ENCODE measurements at places on chromosomes 7 and 10.
A peak's percentile ranks its signal among the peaks of the same experiment; 100 is the strongest.

- no peak for DNase-seq
These were observed 8.4 kb upstream of the PFKFB3 start for GRCh38 chr10:6194311-6194710.

GRCh38 chr10:7090529-7090928 is 320.3 kb downstream of the SFMBT2 start:
- no peak for DNase-seq

- DNase-seq = no peak
These were observed 121.5 kb upstream of the FZD1 start for GRCh38 chr7:91142743-91143142.

GRCh38 chr10:62639144-62639543 is 165.4 kb upstream of the ADO start:
- no peak for DNase-seq

DNA sequence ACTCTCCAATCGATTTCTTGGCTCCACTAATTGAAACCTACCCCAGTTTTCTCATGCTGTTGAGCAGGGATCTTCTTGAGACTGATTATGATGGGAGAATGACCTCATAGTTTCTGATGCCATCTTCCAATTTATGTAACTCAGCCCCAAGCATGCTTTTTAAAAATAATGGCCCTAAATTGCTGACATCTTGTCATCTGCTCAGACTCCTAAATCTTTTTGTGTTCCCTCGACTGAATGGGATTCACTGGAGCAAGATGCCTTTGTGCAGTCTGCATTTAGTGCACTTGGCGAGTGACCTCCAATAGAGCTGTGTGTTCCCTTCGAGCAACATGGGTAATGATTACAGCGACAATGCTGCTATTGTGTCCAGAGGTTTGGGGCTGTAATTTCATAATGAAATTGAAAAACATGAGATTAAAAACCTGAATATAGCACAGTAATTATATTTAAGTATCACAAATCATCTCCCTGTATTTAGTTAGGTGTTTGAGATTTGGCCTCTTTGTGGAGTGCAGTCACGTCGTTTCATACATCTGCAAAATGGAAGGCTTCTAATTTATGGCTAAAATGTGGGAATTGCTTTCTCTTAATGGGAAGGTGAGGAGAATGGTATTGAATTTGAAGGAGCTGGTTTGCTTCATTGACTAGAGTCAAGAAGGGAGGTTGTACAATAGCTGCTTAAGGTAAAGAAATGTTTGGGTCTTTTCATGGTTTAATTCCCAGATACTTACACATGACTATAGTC is 192.9 kb downstream of the AUTS2 start:
- no peak for DNase-seq

DNA sequence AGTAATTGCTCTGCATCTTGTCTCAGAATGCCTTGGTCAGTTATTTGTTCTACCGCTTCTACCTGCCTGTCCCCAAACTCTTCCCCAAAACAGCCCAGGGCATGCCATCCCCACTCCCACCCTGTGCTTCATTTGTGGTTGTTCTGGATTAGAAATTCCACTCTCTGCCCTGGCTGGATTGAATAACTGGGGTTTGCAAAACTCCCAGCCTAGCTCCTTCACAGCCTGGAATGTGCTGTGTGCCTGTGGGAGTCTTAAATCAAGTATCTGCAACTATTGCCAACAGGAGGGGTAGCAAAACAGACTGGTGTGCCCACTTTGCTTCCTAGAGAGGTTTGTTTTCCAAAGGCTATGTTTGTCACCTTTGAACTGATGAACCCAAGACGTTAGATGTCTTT is 24.2 kb downstream of the TSPAN15 start:
- DNase-seq = no peak

GRCh38 chr10:34602478-34602877 is 212.6 kb downstream of the PARD3 start:
- DNase-seq = no peak

DNA sequence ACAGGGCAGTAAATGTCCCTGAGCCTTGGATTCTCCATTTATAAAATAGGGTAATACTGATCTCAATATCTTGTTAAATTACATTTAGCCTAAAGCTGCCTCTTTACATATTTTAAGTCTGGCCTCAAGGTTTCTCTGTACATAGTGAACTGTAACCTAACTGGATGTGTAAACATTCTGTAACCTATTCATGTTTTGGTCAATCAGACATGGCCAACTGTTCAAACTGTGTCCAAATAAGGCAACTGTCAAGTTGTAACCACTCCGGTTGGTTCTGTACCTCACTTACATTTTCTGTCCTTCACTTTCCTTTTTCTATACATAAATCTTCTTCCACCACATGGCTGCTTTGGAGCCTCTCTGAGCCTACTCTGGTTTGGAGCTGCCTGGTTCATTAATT is 107.1 kb upstream of the ITGB1 start:
- no peak for DNase-seq

DNA sequence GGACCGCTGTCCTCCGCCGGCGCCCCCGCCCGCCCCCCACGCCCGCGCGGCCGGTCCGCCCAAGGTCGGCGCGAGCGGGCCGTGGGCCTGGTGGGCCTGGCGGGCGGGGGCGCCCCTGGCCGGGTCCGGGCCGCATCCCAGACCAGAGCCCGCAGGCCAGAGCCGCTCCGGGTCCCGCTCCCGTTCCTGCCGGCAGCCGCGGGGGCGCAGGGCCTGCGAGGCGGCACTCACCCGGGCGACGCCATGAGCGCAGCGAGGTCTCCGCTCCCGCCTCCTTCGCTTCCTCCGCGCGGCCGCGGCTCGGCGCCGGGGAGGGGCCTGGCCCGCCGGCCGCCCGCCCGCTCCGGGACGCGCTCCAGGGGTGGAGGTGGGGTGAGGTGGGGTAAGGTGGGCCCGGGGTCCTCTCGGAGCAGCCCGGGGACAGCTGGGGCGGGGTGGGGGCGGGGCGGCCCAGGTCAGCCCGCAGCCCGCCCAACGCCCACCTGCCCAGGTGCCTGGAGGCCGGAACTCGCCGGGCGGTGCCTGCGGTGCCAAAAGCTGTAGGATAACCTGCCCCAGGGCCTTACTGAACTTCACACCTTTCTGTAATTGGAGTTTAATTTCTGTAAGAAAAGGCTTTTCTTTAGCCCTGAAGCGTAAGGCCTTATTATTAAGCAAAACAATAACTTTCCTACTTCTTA is at the start of gene URGCP:
Gene URGCP, minus strand, starts transcription at position 266 of the 680 bp plus-strand sequence. Its CDS starts 21 bp downstream, at position 245.
- peak; percentile 81 for DNase-seq

DNA sequence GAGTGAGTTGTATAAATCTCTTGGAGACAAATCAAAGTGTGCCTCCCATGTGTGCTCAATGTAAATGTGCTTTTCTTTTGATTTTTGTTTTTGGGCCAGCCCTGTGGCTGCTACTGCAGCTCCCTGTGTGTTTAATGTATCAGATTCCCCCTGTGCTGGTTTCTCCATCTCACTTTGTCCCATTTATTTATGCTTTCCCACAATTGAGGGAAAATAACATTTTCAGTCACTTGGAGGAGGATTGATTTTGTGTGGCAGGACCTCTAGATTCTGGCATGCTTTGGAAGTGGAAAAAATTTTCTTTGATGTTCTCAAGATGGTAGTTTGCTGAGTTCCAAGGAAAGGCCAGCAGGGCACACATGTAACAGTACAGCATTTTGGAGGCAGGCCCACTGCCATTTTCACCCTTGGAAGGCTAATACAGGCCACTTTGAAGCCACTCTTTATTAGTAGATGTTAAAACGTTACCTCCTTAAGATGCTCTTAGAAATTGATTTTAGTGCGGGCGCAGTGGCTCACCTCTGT is 323.6 kb downstream of the BICC1 start:
- no peak for DNase-seq

DNA sequence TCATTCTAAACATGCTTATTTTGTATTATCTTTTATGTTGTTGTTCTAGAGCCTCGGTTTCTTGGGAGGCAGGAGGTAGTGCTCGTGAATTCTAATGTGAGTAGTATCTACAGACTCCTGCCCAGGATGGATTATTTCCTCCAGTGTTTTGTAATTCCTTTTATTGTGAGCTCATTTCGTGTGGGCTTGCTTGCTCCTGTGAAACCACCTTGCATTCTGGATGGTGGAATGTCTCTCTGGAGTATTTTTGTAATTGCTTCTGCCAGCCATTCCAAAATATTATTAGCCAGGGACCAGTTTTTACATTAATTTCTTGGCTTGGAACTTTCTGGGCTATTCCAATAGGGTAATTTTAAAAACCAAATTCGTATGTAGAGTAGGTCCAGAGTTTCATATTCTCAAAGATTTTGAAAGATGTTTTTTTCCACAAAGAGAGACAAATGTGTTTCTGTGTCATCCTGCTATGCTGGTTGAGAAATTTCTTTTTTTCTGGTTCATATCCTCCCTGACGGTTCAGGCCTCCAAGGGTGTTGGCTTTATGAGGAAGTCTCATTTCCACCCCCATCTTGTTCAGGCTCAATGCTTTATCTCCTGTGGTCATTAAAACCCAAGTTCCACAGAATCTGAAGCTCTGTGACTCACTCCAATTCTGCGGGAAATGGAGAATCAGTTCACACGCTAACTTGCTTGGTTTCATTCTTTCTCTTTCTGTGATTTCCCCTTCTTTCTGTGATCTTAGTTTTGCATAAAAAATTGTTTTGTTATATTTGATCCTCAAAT is 41.7 kb upstream of the CALD1 start:
- DNase-seq = no peak

GRCh38 chr7:110448918-110449317 is 642.0 kb upstream of the LRRN3 start:
- DNase-seq = no peak

DNA sequence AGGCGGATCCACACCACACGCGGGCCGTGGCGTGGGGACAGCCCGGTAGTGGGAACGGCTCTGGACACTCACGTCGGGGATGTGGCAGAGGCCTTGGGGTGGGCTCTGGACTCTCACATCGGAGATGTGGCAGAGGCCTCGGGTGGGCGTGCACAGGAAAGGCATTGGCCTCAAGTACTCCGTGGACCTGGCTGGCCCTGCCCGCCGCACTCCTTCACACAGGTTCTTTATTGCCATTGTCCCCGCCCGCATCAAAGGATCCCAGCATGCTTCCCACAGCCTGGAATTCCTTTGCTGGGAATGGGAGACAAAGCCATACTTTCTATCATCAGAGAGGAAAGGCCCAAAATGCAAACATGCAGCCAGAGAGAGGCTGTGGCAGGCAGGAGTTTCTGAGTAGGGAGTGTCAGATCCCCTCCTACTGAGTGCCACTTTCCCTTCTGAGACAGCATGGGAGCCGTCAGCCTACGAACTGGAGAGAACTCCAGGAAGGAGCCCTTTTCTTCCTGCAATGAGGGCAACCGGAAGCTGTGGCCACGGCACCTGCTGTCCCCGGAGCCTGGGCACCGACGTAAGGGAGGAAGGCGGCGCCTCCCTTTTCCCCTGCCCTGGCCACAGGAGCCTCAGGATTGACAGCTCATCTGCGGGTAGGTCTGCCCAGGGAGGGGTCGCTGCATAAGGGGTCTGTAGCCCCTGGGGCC is 51.5 kb downstream of the RBM17 start:
- DNase-seq = no peak

DNA sequence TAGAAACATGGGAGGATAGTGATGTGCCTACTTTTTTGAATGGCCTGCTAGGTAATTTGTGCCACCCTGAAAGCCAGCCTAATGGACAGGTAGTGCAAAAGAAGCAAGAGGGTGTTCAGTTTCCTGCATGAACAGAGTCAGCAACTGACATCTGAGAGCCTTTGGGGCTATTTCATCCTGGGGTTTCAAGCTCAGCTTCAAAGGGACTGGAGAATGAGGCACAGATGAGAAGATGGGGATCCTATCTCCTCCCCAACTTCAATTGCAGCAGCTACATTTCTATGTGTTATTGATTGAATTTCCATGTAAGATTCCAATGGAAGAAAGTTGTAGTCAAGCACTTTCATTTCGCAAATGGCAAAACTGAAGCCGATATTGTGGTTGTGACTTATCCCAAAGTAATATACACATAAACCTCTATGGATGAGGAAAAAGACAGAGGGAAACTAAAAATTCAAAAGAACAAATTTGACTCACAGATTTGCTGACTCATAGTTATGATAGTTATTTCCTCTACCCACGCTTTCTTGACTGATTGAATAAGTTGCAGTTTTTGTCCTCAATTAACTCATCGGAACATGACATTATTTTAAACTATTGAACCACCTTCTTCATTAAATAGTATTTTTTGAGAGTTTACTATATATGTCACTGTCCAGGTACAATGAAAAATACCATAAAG is 42.6 kb upstream of the NRP1 start:
- no peak for DNase-seq

DNA sequence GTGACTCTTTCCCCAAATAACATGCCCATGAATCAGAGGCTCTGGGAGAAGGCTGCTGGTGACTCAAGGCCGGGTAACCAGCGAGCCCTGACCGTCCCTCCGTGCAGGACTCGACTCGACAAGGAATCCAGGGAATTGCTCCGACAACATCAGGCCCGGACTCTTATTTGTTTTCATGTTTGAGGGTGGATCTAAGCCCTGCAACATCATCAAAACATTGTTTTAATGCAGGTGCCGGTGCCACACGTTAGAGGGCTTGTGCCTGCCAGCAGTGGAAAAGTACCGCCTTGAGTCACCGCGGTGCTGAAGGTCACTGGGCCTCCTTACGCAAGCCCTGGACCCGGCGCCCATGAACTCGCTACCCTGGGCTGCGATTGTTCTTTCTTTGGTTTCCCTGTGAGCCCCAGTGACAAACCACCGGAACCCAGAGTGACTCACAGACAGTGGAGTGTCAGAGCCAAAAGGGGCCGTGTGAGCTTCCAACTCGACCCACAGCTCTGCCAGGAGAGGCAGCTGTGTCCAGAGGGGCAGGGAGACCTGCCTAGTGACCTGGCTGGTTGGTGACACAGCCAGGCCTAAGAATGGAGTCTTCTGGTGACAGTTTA is 139.4 kb upstream of the SHH start:
- DNase-seq = no peak

GRCh38 chr10:633279-634245 is 55.9 kb downstream of the DIP2C start:
- no peak for DNase-seq

GRCh38 chr7:79668292-79668691 is 214.8 kb upstream of the MAGI2 start:
- no peak for DNase-seq

DNA sequence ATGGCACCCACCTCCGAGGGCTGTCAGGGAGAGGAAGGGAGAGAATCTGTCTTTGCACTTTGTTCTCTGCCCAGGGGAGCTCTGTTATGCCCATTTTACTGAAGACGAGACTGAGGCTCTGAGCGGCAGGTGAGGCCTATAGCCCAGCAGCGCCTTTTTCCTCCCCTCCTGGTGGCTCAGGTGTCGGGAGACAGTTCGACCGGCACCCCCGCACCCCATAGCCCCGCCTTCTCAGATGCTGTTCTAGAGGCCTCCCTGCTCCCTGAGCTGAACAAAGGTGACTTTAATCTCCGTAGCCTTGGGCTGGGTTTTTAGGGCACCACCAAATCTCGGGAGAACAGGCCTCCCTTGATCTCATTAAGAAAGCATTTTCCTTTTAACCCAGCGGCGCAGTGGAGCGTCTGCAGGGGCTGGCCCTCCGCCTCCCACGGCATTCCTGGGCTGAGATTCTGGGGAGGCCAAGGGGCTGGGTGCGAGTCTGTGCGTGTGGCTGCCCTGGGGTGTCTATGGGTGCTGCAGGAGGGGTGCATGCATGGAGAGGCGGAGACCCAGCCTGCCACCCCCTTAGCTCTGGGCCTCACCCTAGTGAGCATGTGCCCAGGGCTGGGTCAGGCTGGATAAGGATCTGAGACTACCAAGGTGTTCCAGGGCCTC is 3.3 kb downstream of the LFNG start:
- DNase-seq = no peak

- DNase-seq = no peak
These were observed 77.6 kb upstream of the LEP start for GRCh38 chr7:128163473-128163872.

GRCh38 chr7:107372298-107372697 is 97.6 kb upstream of the GPR22 start:
- no peak for DNase-seq

GRCh38 chr10:133351408-133352318 is 4.5 kb downstream of the PRAP1 start:
- no peak for DNase-seq
